ENCODE measurements at places on chromosomes 1 and 21. TPM values are rescaled to one million over a fixed set of nuclear protein-coding genes. Genes with fewer than 3 reads are reported as not detected.
A peak's percentile ranks its signal among the peaks of the same experiment; 100 is the strongest.

GRCh38 chr1:16082283-16083038, 9.0 kb upstream of the FAM131C start:
- DNase-seq: peak; percentile 76

DNA sequence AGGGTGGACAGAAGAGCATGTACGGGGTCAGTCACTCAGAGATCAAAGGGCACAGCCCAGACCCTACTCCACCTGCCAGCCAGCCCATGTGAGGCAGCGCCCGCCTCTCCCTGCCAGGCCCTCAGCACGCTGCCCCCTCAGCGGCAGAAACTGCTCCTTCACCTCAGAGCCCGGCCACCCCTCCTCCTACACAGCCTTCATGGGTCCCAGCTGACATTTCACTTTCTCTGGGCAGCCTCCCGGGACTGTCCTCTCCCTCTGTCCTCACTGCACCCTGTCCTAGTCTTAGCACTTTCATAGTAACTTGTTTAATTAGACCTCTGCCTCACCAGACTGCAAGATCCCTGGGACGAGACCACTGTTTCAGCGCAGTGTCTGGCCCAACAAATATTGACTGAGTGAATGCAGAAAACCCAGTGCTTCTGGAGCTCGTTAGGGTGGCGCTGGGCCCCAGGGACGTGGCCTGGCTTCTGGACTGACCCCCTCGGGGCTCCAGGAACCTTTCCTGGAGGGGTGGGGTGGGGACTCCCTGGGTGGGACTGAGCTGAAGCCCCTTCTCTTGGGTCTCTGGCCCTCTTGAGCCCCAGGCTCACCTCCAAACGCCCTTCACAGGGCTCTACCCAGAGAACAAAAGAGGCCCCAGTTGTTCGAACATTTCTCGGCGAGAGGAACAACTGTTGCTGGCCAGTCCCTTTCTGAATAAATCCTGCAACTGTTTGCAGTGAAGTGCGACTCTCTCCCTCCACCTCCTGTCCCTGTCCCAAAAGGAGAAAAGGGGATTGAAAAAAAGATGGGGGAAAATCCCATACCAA, 114.9 kb downstream of the CASZ1 start:
- DNase-seq: no peak

DNA sequence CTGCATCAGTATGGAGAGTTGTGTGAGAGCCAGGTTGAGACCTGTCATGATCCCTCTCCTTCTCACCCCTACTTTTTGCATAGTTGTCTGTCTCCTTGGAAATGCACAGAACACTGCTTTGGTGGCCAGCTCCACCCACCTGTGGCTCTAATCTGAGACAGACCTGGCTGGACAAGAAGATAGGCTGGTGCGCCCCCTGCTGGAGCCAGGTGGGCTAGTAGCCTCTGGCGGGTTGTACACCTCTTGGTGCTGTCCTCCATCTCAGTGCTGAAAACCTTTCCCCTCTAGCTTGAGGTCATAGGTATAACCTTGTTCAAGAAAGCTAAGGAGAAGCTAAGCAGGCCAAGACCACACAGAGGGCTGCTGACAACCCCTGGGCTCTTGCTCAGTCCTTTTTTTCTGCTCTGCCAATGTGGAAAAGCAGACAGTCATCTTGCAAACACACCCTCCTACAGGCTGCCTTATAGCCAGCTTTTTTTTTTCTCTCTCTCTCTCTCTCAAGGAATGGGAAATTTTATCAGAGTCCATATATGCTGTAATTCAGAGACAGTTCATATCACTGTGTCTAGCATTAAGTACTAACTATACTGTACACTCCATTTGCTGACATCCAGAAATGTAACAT, 58.8 kb upstream of the SPATA6 start:
- DNase-seq: peak; percentile 65

DNA sequence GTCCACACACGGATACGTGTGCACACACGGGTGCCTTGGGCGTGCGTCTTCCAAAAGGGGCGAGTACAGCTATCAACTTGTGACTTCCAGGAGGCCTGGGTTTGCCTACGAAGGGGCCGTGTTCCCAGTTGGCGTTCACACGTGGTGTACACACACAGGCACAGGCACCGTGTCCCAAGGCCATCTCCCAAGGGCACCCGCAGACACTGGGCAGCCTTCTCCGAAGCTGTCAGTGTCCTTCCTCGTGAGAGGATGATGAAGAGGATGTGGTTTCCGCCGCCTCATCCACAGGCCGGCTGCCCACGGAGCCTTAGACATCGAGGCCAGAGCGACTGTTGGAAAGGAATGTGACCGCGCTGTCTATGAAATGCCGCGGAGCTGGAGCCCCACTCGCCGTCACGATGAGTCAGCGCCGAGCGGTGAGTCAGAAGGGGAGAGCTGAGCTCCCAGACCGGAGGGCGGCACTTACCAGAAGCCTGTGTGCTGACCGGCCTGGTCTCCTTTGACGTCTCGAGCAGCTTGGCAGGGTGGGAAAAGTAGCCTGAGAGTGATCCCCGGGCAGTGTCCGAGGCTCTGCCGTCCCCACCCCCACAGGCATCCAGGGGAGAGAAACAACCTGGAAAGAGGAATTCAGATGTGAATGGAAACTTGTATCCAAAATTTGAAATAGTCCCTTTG, 141.4 kb upstream of the ARHGEF16 start:
- peak; percentile 90 for DNase-seq

DNA sequence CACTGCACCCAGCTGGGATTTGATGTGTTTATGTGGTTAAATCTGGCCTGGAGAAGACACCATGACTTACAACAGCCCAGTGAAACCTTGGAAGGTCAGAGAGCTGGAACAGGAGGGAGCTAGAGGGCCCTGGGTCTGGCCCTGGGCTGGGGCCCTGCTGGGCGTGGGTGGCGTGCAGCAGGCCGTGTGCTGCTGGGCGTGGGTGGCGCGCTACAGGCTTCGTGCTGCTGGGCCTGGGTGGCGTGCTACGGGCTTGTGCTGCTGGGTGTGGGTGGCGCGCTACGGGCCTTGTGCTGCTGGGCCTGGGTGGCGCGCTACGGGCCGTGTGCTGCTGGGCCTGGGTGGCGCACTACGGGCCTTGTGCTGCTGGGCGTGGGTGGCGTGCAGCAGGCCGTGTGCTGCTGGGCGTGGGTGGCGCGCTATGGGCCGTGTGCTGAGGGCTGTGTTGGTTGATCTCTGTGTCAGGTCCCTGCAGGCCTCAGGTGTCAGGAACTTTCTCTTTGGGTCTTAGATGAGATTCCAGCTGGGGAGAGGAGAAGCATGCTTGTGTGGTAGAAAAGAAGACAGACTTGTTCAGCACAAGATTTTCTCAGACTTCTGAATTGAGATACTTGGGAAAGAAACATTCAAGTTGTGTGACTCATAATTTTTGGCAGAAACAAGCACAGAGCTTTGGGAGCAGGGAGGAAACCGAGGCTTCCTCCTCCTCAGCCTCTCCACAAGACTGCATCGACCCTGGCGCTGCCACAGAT, 66.0 kb downstream of the COL18A1 start:
- DNase-seq: no peak

DNA sequence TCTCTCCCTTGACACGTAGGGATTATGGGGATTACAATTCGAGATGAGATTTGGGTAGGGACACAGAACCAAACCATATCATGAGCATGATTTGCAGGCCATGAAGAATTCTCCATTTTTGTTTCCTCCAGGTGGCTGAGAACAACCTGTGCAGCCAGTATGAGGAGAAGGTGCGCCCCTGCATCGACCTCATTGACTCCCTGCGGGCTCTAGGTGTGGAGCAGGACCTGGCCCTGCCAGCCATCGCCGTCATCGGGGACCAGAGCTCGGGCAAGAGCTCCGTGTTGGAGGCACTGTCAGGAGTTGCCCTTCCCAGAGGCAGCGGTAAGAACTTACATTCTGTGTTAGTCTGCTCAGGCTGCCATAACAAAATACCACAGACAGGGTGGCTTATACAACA, 9.7 kb downstream of the MX1 start:
- DNase-seq: no peak

DNA sequence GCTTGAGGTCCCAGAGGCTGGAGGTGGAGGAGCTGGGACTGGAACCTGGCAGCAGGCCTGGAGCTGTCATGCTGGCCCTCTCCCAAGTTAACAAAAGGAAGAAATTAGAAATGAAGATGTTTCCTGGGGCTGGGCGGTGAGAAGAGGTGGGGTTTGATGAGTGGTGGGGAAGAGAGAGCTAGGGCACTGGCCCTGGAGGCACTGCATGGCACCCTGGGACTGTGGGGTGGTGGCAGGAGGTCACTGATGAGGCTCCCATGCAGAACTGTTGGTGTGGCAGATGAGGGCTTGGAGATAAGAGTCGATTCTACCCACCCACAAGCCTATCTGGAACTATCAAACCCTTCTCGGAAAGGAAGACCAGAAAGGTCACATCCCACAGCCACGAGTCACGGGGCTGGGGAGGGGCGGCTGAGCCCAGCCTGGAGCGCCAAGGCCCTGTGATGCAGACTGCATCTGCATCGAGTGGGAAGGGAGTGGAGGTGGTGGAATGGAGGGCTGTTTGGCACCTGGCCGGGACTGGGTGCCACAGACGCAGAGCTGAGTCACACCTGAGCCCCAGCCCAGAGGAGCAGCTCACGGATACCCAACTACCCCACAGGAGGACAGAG, 29.4 kb downstream of the MRPL37 start:
- DNase-seq: no peak

- DNase-seq: peak; percentile 65
Measured at GRCh38 chr1:94926126-94926914, 590 bp downstream of the CNN3 start.

- no peak for DNase-seq
Measured at GRCh38 chr1:82837766-82838465, 1037.2 kb downstream of the ADGRL2 start.

DNA sequence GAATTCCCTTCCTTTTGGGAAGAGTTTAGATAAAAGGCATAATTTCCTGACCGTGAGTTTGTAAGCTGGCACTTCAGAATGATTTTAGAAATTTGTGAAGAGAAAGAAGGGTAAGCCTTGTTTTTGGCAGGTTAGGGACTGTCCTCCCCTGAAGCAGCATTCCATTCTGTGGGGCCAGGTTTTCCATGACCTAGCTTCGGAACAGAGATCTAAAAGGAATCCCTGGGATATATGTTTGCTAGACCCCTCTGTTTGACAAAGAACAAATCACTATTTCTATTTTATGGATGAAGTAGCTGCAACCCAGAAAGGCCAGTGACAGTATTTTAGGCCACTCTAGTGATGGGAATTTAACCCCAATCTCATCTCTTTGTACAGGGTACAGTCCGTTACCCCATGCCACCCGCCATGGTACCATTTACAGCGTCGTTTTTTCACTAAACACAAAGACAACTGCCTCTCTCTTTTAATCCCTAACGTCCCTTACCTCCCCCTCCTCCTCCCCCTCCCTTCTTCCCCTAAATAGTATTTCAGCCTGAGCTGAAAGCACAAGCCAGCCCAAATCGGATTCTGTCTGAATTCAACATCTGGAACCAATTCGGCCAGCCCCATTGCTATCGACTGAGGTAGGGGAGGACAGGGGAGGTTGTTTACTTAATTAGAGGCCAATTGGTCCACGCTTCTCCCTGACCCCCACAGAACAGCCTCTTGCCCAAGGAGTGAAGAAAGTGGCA, 23.4 kb upstream of the IKBKE start:
- DNase-seq: no peak

DNA sequence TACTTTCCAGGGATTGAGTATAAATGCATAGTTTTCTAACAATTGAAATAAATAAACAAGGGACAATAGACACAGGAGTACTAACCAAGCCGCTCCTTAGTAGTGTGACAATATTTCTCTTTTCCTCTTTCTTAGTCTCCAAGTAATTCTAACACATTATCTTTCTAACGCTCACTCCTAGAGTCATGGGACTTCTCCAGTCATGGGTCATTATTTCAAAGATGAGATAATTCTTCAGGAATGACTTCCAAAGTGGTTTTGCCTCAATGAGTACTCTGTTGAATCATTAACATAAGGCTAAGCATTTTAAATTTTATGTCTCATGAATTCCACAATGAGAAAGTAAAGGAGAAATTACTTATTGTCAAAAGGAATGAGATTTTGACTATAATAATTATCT, 605.8 kb upstream of the ADAMTS5 start:
- DNase-seq: no peak

NT5C1A gene
- total RNA-seq: not detected

PROK1 gene
- total RNA-seq: not detected

OR2L5 gene
- not detected for total RNA-seq

CYP4A22 gene
- not detected for total RNA-seq

LDLRAD1 gene
- 13.7 TPM for total RNA-seq

NUP133 gene
- total RNA-seq: 32.6 TPM

Data from lower lobe of right lung (tissue), 2 donors.